ENCODE measurements at places on chromosomes 12 and 14.

DNA sequence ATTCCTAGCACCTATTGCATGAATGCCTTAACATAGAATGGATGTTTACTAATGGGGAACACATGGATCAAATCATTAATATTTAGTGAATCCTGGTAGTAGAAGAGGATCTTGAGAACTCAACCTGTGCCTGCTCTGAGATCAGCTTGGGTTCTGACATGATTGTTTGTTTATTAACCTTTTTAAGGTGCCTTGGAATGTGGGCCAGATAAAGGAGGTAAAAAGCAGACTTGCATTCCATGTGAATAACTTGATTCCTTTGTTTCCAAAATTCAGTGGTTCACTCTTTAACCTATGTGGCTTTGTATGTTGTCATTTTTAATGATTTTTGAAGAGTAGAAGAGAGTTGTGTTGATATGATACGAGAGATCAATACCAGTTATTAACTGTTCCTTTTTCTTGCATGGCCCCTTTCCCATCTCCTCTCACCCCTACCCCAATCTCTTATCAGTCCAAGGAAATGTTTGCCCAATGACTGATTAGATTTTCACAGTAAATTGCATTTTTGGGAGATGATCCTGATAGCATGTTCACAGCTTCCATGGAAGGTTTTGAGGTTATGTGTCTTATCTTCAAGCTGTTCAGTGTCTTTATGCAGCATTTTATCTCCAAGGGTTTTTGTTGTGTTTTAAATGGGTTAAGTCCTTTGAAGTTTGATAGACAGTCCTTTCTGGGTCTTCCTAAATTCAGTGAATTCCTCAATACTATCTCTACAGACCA is 193.7 kb upstream of the FRMD6 start:
- no peak for DNase-seq
- no peaks in the 10 kb centered on the region for H3K4me1 ChIP-seq
- H3K27ac ChIP-seq: no peak overlapping the region
- no peak overlapping the region for H3K4me3 ChIP-seq

DNA sequence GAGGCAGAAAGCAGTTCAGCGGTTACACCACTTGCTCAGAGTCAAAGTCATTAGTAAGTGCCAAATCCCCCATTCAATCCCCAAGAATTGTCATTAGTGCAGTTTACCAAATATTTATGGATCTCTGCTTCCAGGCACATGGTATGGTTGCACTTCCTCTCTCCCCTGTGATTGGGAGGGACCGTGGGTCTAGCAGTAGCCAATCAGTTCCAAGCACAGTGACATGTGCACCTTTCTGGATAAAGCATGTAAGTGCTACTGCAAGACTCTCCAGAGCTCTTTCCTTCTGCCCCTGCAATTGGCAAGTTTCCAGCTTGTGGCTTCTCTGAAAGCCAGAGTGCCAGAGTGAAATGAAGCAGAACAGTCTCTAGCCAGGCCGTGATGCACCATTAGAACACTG is 85.3 kb upstream of the FLRT2 start:
- H3K36me3 ChIP-seq: no peaks in the 10 kb centered on the region
- H3K4me3 ChIP-seq: no peak overlapping the region
- DNase-seq: no peak
- no peaks in the 10 kb centered on the region for H3K4me1 ChIP-seq
- H3K27me3 ChIP-seq: no peaks in the 10 kb centered on the region

- H3K27me3 ChIP-seq: no peaks in the 10 kb centered on the region
- no peak for DNase-seq
- peaks cover 58% of the 10 kb centered on the region for H3K4me1 ChIP-seq
- H3K36me3 ChIP-seq: no peaks in the 10 kb centered on the region
- H3K4me3 ChIP-seq: peak overlapping the region; percentile 24
Measured at GRCh38 chr12:92132288-92132687, 13.4 kb downstream of the BTG1 start.

DNA sequence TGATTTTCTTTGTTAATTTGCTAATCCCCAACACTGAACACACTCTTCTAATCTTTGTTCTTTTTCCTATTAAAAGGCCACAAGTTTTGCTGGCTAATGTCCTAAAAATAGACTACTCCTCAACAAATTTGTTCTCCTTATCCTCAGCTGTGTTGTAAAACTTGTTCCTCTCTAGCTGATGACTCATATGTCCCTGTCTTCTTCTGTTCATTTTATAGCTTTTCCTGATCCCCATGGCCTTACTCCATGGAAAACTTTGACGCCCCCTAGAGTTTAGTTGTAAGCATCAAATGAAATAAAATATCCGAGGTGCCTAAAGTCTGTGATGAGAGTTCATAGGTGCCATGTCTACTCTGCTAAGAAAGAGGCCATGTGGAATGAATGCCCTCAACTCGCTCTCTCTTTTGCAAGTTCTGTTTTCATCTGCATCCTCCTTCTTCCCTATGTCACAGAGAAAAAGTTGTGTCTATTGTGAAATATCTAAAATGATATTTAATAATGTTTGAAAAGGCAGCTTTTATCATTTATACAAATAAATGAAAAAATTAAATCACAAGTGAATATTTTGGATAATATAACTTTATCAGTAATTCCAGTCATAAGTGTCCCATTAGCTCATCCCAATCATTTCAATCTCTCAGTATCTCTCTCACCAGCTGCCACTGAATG is 237.9 kb downstream of the IPO8 start:
- H3K36me3 ChIP-seq: no peaks in the 10 kb centered on the region
- no peaks in the 10 kb centered on the region for H3K27me3 ChIP-seq
- DNase-seq: no peak
- H3K4me1 ChIP-seq: no peaks in the 10 kb centered on the region
- no peak overlapping the region for H3K27ac ChIP-seq

All from CD4-positive, alpha-beta T cell (primary cell).